ENCODE measurements at places on chromosomes 16 and 17.

- DNase-seq, result no peak
Observed at GRCh38 chr17:46020998-46021397, 21.9 kb downstream of the STH start.

DNA sequence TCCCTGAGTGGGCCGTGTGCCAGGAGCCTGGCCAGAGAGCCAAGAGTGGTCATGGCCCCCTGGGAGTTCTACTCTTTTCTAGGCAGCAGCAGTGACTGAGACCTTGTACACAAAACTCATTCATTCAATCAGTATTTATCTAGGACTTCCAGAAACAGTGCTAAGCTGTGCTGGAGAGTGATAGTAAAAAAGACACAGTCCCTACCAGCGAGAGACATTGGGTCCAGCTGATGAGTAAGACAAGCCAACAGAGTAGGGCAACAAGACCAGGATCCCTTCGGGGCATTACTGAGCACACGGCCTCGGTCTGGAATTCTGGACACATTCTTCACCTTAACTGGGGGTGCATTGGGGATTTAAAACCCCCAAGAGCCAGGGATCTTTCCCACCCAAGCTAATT is 20.2 kb downstream of the CBX4 start:
- DNase-seq, result no peak

DNA sequence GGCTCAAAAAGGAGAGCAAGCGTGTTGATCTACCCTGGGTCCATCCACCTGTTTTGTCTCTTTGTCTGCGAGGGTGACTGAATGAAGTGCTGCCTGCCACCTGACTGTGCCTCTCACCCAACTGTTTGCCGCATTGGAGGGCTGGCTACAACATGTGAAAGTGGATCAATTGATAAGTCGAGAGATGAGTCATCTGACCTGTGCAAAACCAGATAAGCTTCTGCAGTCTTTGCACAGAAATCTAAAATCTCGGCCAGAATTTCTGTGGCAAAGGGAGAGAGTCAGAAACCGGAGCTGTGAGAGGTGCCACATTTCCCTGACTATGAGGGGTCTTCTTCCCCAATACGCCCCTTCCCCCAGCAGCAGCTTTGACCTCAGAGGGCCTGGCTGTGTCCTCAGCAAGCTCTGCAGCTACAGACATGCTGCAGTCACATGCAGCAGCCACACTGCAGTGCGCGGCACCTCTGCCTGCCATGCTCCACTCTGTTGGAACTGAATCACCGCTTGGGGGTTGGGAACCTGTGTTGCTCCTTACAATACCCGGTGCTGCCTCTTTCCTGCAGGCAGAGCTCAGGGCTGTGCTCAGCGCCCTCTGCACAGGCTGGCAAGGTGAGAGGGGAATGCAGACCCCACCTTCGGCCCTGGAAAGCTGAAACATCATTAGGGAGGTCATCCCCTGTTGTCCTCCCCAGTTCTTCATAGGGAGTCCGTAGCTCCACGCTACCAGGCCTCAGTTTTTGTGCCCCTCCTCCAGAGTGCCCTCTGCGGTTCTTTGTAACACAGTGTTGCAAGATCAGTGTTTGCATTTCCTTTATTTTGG is 16.2 kb upstream of the HAS3 start:
- no peak for DNase-seq

GRCh38 chr17:27623614-27624013 is 7.4 kb upstream of the LGALS9 start:
- no peak for DNase-seq
